ENCODE measurements at places on chromosomes 12 and 14.

GRCh38 chr12:29291226-29291625 is 89.7 kb downstream of the ERGIC2 start:
- DNase-seq = no peak

DNA sequence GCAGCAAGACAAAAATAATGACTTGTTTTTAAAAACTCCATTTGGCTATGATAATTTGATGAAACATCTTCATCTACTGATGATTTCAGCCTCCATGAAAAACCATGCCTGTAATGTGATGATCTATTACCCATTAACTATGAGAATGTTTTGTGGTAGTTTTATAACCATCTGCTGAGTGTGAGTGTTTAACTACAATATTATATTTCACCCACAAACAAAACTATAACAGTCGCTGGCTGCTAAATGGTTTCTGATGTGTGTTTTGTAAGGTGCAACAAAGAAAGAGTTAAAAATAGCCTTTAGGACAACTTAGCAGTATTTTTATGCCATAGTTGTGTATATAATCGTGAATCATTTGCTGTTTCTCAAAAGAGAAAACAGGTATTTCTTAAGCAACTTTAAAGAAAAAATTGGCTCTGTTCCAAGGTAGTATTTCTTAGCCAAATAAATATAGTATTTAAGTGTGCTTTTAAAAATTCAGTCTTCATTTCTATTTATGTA is 4.9 kb downstream of the PTHLH start:
- DNase-seq = no peak

- DNase-seq = no peak
Observed at GRCh38 chr12:50149311-50149710, 17.9 kb downstream of the CERS5 start.

GRCh38 chr12:91786499-91787272 is 359.0 kb downstream of the BTG1 start:
- no peak for DNase-seq

GRCh38 chr12:122051231-122051876 is 27.2 kb upstream of the MLXIP start:
- no peak for DNase-seq

DNA sequence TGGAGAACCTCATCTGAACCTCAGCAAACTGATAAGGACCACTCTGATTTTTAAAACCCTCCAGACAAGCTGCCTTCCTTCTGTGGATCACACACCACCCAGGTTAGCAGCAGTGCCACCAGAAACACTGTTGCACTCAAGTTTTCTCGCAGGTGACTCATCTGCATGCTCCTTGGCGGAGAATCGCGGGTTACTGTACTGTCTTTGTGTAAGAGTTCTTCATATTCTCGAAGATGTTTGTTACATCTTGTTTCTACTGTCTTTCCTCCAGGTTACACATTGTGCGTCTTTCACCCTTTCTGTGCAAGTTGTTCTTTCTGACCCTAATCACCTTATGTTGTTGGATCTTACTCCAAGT is 331.2 kb downstream of the CACNA1C start:
- no peak for DNase-seq

- DNase-seq = no peak
Observed at GRCh38 chr12:12562016-12562483, 613 bp downstream of the DUSP16 start.

DNA sequence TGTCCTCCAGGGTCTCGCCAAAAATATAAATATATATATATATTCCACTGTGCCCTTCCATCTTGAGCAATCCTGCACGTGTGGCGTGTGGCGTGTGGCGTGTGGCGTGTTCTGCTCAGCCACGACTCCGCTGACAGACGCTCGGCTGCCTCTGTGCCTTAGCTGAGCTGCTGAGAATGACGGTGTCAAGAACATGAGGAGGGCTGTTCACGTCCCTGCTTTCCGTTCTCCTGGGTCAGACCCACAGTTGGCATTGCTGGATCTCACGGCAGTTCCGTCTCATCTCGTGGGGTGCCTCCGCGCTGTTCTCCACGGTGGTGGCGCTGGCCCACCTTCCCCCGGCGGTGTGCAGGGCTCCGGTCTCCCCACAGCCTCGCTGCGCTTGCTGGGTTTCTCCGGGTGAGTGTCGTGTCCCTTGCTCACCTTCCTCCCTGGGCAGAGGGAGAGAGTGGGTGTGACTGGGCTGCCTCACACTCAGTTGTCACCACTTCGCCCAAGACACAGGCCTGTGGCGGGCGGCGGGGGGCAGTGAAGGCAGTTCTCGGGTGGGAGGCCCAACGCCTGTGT is 9.4 kb downstream of the GPR132 start:
- DNase-seq = no peak

GRCh38 chr14:59869381-59870255 is 958 bp downstream of the RTN1 start:
- DNase-seq = no peak

- no peak for DNase-seq
Observed at GRCh38 chr14:25041898-25042297, 8.0 kb downstream of the STXBP6 start.

DNA sequence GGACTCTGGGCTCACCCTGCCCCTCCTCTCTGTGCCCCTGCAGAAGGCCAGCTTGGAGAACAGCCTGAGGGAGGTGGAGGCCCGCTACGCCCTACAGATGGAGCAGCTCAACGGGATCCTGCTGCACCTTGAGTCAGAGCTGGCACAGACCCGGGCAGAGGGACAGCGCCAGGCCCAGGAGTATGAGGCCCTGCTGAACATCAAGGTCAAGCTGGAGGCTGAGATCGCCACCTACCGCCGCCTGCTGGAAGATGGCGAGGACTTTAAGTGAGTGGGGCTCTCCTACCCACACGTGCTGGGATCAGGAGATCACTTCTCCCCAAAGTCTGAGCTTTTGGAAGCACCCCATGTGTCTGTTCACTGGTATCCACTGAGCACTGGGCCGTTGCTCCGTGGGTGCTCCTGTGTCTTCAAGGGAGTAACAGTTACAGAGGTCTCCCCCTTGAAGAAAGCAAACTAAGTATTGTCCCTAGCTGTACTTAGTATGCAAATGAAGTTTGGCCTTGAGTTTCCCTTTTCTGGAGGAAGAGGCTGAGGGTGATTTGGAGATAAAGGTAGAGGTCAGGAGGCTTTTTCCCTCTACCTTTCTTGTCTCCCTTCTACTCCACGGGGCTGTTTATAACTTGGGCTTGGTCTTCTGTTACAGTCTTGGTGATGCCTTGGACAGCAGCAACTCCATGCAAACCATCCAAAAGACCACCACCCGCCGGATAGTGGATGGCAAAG is 3.3 kb downstream of the KRT18 start:
- no peak for DNase-seq

DNA sequence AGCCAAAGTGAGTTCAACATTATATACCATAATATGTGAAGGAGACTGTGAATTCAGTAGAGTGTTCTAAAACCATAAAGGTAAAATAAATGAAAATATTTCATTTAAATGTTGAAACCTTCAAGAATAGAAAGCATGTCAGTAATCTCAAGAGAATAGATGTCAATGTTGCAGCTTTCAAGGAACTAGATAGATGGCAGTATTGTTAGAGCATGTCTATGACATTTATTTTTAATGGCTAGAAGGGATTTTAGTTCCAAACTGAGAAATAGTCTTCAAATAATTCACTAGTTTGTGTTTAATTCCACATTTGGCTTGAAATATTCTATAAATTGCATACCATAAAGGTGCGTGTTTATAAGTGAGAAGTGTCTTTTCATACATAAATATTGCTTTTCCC is 326.5 kb downstream of the FLRT2 start:
- no peak for DNase-seq

- DNase-seq = no peak
Observed at GRCh38 chr12:3672113-3672509, 80.8 kb downstream of the CRACR2A start.

DNA sequence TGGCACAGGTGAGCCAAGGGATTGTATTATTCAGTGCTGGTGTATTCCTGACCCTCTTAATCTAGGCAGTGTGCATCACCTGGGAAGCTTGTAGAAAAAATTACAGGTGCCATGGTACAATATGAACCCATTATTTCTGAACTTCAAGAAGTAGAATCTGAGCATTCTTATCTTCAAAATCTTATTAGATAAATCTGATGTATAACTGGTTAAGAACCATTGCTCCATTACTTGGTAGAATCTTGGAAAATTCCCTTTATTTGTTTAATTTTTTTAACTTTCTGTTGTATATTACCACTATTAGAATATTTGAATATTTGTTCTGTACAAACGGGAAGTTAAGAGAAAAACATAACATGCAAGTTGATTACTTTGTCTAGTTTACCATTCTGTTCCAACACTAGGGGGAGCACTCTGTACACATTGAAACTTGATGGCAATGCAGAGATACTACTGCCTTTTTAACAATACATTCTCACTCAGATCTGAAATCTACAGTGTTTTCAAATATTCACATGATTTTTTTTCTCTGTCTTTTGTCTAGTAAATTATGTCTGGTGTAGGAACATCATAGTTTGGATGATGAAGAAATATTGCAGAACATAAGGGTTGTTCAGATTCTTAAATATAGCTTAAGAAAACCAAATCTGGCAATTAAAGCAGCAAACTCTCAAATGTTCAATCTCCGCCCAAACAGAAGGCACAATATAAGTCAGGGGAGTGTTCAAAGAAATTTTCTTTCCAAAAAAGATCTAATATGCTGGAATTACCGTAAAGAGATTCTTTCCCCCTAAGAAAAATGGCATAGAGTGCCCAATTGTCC is 196.6 kb downstream of the PCNX1 start:
- DNase-seq = no peak

DNA sequence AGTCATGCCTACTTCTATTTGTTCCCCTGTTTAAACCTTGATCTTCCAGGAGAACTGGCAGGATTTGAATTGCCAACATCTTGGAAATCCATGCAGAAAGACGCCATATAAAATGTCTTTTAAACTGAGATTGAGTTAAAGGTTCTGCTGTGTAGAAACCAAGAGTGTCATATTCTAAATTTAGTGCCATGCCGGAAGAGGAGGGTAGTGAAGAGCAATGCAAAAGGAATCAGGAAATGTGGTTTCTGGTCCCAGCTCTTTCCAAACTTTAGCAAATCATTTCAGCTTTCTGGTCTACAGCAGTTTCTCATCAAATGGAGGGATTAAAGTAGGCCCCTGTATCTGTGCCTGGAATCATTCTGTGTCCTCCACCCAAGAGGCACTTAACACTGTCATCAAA is 85.7 kb downstream of the BTG1 start:
- no peak for DNase-seq

- DNase-seq = no peak
Observed at GRCh38 chr12:10741845-10742244, 18.7 kb upstream of the YBX3 start.

- no peak for DNase-seq
Observed at GRCh38 chr14:45270031-45270430, 17.0 kb upstream of the MIS18BP1 start.

DNA sequence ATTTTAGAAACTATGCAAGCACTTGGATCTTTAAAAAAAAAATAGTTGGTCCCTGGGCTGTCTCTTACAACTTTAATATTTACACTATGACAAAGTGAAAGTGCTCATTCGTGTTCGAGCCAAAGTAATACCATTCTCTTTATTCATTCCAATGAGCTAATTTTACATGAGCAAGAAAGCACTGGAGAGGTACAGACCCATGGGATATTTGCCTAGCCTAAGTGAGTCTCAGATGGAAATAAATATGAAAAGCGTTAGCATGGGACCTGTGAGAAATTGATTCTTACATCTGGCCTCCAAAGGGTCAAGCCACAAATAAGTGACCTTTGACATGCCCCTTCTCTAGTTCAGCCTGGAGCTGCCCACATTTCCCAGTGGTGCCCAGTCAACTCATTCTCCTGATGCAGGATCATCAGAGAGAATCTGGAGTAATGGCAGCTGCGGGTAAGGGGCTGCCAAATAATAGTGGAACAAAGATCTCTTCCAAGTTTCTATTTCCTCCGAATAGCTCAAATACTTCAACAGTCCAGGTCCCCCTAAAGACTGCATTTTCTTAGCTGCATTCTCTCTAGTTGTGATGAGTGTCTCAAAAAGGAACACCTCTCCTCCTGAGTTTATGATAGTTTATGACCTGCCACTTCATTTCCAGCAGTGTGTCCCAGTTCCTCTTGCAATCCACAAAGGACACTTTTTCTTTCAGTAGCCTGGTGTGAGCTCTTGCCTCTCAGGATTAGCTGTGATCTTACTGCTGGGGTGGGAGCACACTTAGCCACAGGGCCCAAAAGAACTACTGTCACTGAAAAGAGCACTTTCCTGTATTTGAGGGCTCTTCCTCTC is 208.2 kb downstream of the DAD1 start:
- DNase-seq = no peak
